CD4-positive, alpha-beta T cell (primary cell): ENCODE measurements at places on chromosomes 2 and 18. TPM values are rescaled to one million over a fixed set of nuclear protein-coding genes. Genes with fewer than 3 reads are reported as not detected.

DNA sequence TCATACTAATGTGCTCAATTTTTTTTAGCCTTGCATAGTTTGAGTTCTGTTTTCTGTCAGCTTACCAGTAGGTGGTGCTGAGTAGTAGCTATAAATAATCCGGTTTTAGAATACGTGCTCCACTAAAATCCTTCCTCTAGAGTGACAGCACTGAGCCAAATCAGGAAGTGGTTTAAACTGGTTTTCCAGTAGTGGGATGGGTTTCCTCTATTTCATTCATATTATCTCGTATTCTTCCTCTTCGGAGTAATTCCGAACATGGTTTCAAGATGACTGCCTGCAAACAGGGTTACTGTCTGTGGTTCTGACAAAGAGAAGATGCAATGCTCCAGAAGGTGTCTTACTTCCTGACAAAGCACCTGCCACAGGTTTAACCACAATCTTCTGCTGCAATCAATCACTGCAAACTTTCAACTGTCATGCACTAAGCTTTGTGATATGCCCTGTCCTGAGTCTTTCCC, 496.9 kb upstream of the VRK2 start:
- DNase-seq: no peak

RIT2 gene
- total RNA-seq: not detected

RAB27B gene
- total RNA-seq: 2.5 TPM

DNA sequence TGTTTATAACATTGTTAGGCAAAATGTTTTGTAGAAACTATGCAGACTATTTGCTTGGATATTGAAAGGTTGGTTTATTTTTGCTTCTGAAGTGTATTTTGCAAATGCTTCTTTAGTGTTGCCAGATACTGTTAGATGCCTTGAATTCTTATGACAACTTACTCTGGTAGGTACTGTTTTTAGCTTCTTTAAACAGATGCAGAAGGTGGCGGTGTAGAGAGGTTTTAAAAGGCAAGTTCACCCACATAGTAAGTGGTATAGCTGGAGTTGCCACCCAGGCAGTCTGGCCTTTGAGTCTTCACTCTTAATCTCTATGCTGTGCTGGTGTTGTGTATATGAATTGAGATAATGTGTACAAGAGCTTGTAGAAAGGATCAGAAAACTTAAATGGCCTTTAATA, 3.6 kb downstream of the PCYOX1 start:
- DNase-seq: no peak

GRCh38 chr2:26534865-26535662, 57.1 kb upstream of the OTOF start:
- no peak for DNase-seq

CGREF1 gene
- total RNA-seq: not detected
